Activated CD4-positive, alpha-beta memory T cell treated with anti-CD3 and anti-CD28 coated beads, Interleukin-2, amount 10 ng/mL, durations not matched to agents 7 days and 5 days (primary cell): ENCODE measurements at places on chromosomes 7 and 10. TPM values are rescaled to one million over a fixed set of nuclear protein-coding genes. Genes with fewer than 3 reads are reported as not detected.

DNAH11 gene
- total RNA-seq, result 2.2 TPM

CLRN3 gene
- not detected for total RNA-seq

ZNF804B gene
- total RNA-seq, result not detected

RADIL gene
- total RNA-seq, result not detected

ZNF862 gene
- total RNA-seq, result 32.5 TPM

SH3PXD2A gene
- 17.9 TPM for total RNA-seq

ARL4A gene
- total RNA-seq, result 19.8 TPM

PKD1L1 gene
- 0.48 TPM for total RNA-seq

TOMM7 gene
- total RNA-seq, result 279 TPM

CYP2E1 gene
- total RNA-seq, result 0.43 TPM

SLC26A5 gene
- not detected for total RNA-seq

ASZ1 gene
- total RNA-seq, result not detected

ANKRD61 gene
- not detected for total RNA-seq

GRCh38 chr7:123437447-123437995 is 96.9 kb downstream of the IQUB start:
- no peak overlapping the region for H3K27ac ChIP-seq
- no peaks in the 10 kb centered on the region for H3K27me3 ChIP-seq
- no peak for DNase-seq
- H3K4me3 ChIP-seq, result no peak overlapping the region

DNA sequence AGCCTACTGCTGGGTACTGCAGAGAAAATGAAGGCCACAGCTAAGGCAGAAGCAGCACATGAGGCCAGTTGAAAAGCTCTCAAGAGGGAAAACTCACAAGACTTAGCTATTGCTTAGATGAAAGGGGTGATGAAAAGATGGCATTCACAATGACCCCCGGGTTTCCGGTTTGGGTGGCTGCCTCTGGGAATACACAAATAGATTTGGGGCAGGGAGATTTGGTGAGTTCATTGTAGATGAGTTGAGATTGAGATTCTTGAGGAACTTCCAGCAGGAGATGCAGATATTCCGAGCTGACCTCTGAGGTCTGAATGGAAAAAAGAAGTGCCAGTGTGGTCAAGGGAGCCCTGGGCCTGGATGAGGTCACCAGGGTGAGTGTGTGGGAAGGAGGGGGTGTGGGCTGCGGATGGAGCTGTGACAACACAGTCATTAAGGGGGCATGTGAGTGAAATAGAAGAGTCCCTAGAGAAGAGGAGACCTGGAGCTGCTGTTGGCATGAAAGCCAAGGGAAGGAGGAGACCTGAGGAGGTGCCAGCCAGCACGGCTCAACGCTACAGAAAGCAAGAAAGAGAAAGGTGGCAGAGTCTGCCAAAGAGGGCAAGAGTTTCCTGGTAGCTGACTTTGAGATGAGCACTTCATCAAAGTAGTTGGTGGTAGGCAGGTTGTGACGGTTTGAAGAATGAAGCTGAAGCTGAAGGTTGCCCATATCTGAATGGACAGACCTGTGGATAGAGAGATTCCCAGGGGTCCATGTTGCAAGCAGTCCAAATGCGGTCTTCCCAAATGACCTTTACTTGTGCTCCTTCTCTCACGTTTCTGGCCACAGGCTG is 43.7 kb downstream of the HIF1AN start:
- no peak overlapping the region for H3K4me3 ChIP-seq
- DNase-seq, result no peak
- peaks cover 48% of the 10 kb centered on the region for H3K27me3 ChIP-seq
- no peaks in the 10 kb centered on the region for H3K36me3 ChIP-seq

GRCh38 chr7:83782628-83783027 is 133.7 kb upstream of the SEMA3E start:
- DNase-seq, result no peak
- no peaks in the 10 kb centered on the region for H3K36me3 ChIP-seq
- no peak overlapping the region for H3K27ac ChIP-seq
- H3K27me3 ChIP-seq, result no peaks in the 10 kb centered on the region

- no peak for DNase-seq
- no peaks in the 10 kb centered on the region for H3K27me3 ChIP-seq
- peaks cover 85% of the 10 kb centered on the region for H3K4me1 ChIP-seq
- H3K36me3 ChIP-seq, result peaks cover 29% of the 10 kb centered on the region
- H3K27ac ChIP-seq, result peak overlapping the region; percentile 27
Measured at GRCh38 chr7:24967696-24968095, 12.3 kb downstream of the OSBPL3 start.

DNA sequence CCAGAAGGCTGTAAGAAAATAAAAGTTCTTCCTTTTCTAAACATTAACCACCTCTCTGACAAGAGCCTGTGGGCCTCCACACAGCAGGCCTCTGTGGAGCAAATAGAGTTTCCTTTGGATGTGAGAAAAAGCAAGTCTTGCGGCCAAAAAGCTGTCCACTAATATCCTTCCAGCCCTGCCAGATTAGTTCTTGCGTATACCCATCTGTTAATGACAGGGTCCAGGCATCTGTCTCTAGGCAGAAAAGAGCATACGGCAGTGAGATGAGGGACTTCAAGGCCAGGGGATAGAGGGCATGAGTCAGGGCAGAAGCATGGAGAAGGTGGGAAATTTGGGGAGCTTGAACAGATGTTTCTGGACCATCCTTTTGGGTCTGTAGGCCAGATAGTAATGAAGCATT is 164.9 kb downstream of the NSUN6 start:
- no peak for DNase-seq
- H3K36me3 ChIP-seq, result no peaks in the 10 kb centered on the region
- no peak overlapping the region for H3K4me3 ChIP-seq

DNA sequence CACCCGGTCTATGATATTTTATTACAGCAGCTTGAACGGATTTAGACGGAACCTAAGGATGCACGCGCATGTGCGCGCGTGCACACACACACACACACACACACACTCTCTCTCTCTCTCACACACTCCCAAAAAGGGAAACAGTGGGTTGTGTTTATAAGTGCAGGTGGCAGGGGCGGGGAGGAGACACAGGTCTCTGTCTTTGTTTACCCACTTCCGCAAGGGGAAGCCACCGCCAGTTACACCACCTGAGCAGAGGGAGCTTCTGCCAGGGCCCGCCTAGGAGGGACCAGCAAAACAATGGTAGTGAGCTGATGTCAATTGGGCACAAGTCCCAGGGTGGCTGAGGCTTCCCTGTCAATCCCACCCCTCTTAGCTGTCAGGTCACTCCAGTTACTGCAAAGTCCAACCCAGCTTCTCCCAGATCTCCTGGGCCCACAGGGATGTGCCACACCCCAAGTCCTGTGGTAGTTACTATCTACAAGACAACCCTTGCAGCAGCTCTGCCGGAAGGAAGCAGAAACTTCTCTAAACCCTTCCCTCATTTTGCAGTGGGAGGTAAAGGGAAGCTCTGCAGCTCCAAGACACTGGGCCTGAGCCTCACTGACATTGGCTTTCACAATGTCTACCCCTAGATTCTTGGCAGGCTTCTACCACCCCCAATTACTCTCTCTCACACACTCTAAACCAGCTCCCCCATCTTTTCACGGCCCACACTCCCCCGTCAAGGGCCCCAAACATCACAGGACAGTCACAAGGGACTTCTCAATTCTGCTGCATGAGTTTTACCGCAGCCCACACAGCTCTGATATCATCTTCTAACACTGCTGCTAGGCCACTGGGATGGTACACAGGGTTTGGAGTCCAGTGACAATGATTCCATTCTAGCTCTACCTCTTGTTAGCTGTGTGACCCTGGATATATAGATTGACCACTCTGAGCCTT is 17.6 kb downstream of the ANXA11 start:
- H3K4me1 ChIP-seq, result peaks cover 73% of the 10 kb centered on the region

GRCh38 chr10:86023931-86024280 is 342.7 kb downstream of the GRID1 start:
- no peak for DNase-seq
- H3K4me1 ChIP-seq, result no peaks in the 10 kb centered on the region
- no peak overlapping the region for H3K4me3 ChIP-seq
- H3K27ac ChIP-seq, result no peak overlapping the region
- H3K36me3 ChIP-seq, result no peaks in the 10 kb centered on the region
- peaks cover 8% of the 10 kb centered on the region for H3K27me3 ChIP-seq

GRCh38 chr10:71526653-71527052 is 129.9 kb downstream of the CDH23 start:
- peaks cover 3% of the 10 kb centered on the region for H3K4me1 ChIP-seq
- H3K4me3 ChIP-seq, result no peak overlapping the region
- no peaks in the 10 kb centered on the region for H3K36me3 ChIP-seq
- DNase-seq, result no peak
- H3K27ac ChIP-seq, result no peak overlapping the region

- H3K4me1 ChIP-seq, result peaks cover 71% of the 10 kb centered on the region
- H3K27me3 ChIP-seq, result no peaks in the 10 kb centered on the region
- H3K4me3 ChIP-seq, result peak overlapping the region; percentile 69
- no peak for DNase-seq
- peak overlapping the region; percentile 56 for H3K27ac ChIP-seq
Measured at GRCh38 chr7:111091593-111092358, 849 bp downstream of the LRRN3 start.

GRCh38 chr10:67506083-67506756 is 189.8 kb downstream of the CTNNA3 start:
- no peak overlapping the region for H3K4me3 ChIP-seq
- no peaks in the 10 kb centered on the region for H3K27me3 ChIP-seq
- no peak overlapping the region for H3K27ac ChIP-seq
- no peak for DNase-seq

- H3K27ac ChIP-seq, result no peak overlapping the region
- no peaks in the 10 kb centered on the region for H3K4me1 ChIP-seq
- H3K4me3 ChIP-seq, result no peak overlapping the region
- peaks cover 34% of the 10 kb centered on the region for H3K27me3 ChIP-seq
- no peaks in the 10 kb centered on the region for H3K36me3 ChIP-seq
Measured at GRCh38 chr7:44291066-44291732, 34.2 kb downstream of the CAMK2B start.

DNA sequence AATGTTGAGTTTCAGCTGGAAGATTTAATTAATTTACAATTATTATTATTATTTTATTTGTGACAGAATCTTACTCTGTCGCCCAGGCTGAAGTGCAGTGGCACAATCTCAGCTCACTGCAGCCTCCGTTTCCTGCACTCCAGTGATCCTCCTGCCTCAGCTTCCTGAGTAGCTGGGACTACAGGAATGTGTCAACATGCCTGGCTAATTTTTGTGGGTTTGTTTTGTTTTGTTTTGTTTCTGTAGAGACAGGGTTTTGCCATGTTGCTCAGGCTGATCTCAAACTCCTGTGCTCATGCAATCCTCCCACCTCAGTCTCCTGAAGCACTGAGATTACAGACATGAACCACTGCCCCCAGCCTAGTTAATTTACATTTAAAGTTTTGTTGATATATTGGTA is 93.8 kb upstream of the MEOX2 start:
- H3K4me3 ChIP-seq, result no peak overlapping the region
- no peak for DNase-seq
- no peak overlapping the region for H3K27ac ChIP-seq
- no peaks in the 10 kb centered on the region for H3K4me1 ChIP-seq
- no peaks in the 10 kb centered on the region for H3K36me3 ChIP-seq

GRCh38 chr7:1403638-1404459 is 55.4 kb downstream of the MICALL2 start:
- no peak for DNase-seq
- H3K4me3 ChIP-seq, result no peak overlapping the region
- H3K36me3 ChIP-seq, result no peaks in the 10 kb centered on the region
- no peaks in the 10 kb centered on the region for H3K4me1 ChIP-seq

GRCh38 chr10:79179164-79179956 is 110.6 kb downstream of the ZMIZ1 start:
- H3K4me3 ChIP-seq, result no peak overlapping the region
- no peak overlapping the region for H3K27ac ChIP-seq
- no peak for DNase-seq
- no peaks in the 10 kb centered on the region for H3K4me1 ChIP-seq

DNA sequence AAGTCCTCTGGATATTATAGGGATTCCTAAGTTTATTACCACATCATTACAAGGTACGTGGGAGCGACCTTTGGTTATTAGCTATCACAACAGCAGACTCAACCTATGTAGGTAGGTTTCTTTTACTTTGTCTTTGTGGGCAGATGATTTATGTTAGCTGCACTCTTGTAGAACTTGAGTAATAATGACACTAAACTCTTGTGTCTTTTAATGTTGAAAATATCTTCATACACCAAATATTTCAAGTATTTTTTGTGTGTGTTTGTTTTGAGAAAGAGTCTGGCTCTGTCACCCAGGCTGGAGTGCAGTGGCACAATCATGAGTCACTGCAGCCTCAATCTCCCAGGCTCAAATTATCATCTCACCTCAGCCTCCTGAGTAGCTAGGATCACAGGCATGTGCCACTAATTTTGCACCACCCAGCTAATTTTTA is 19.2 kb upstream of the SUPV3L1 start:
- no peaks in the 10 kb centered on the region for H3K27me3 ChIP-seq
- no peak overlapping the region for H3K4me3 ChIP-seq
- no peak overlapping the region for H3K27ac ChIP-seq
- no peak for DNase-seq

DNA sequence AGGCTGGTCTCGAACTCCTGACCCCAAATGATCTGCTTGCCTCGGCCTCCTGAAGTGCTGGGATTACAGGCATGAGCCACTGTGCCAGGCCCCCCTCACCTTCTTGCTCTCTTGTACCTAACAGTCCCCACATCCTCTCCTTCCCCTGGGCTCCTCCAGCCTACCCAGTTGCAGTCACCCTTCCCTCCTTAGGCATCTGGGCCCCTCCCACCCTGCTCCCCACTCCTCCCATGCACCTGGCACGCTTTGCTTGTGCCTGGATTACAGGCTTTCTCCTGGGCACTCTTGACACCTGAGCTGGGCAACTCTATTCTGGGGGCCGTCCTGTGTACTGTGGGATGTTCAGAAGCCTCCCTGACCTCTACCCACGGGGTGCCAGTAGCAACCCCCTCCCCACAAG is 3.0 kb downstream of the CLDN15 start:
- H3K27ac ChIP-seq, result no peak overlapping the region
- H3K27me3 ChIP-seq, result no peaks in the 10 kb centered on the region
- peaks cover 7% of the 10 kb centered on the region for H3K36me3 ChIP-seq
- DNase-seq, result no peak
- no peak overlapping the region for H3K4me3 ChIP-seq

DNA sequence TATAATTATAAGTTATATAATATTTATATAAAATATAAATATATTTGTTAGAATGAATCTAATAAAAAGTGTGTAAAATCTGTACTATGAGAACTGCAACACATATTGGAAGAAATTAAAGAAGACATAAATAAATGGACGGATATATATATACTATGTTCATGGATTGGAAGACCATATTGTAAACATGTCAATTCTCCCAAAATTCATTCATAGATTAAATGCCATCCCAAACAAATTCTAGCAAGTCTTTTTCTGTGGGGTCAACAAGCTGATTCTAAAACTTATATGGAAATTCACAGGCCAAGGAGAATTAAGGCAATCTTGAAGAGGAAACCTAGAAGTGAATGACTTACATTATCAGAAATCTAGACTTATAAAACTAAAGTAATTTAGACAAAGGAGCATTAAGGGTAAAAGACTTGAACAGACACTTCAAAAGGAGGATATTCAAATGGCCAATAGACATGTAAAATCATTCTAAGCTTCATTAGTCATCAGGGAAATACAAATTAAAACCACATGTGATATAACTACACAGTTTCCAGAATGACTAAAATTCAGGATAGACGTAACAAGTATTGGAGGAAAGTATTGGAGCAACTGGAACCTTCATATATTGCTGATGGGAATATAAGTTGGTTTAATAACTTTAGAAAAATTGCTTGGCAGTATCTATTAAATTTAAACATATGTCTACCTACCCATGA is 225.9 kb downstream of the EMX2 start:
- no peak overlapping the region for H3K27ac ChIP-seq
- peaks cover 2% of the 10 kb centered on the region for H3K27me3 ChIP-seq
- DNase-seq, result no peak
- H3K4me3 ChIP-seq, result no peak overlapping the region
- no peaks in the 10 kb centered on the region for H3K4me1 ChIP-seq
